ENCODE measurements at places on chromosomes 11 and 22. TPM values are rescaled to one million over a fixed set of nuclear protein-coding genes. Genes with fewer than 3 reads are reported as not detected.

Gene SCT
- 0.92 TPM for polyA plus RNA-seq

Gene GRIK4
- 0.97 TPM for polyA plus RNA-seq

Gene NXPE2
- polyA plus RNA-seq = 0.62 TPM

Gene SCGB2A2
- not detected for polyA plus RNA-seq

Gene APOL4
- 8.0 TPM for polyA plus RNA-seq

Gene SLC22A12
- 5.6 TPM for polyA plus RNA-seq

Gene SAAL1
- 21.9 TPM for polyA plus RNA-seq

Gene IGLL1
- 1.4 TPM for polyA plus RNA-seq

Gene MAJIN
- 1.5 TPM for polyA plus RNA-seq

Gene P4HA3
- 1.7 TPM for polyA plus RNA-seq

Gene KREMEN1
- polyA plus RNA-seq = 24.7 TPM

GRCh38 chr11:131683666-131684065 lies 313.3 kb downstream of the NTM start:
- no peak for DNase-seq

DNA sequence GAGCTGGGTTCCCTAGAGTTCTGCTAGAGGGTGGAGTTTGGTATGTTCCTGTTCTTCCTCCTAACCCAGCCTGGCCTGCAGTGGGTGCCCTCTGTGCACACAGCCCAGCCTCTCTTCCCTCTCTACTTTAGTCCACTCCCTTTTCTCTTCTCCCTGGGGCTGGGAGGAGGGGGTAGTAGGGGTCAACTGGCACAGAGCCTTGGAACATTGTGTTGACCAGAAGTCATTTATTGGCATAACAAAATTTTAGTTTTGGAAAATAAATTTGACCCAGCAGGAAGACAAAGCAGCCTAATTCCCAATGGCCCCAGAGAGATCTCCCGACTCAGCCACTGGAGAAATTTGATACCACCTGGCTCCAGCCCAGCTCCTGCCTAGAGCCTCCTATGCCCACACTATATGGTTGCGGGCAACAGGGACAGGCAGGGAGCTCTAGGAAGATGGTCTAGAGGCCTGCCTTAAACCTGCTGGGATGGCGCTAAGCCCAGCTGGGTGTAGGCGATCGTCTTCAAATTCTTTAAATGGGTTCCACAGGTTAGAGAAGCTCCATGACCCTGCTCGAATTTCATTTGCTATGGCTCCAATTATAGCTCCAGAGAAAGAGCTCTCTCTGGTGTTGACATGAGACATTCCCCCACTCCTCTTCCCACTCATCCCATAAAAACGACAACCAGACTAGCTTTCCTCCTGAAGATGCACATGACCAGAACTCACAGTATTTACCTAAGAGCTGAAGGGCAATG lies 9.9 kb downstream of the PCSK7 start:
- no peak for DNase-seq

DNA sequence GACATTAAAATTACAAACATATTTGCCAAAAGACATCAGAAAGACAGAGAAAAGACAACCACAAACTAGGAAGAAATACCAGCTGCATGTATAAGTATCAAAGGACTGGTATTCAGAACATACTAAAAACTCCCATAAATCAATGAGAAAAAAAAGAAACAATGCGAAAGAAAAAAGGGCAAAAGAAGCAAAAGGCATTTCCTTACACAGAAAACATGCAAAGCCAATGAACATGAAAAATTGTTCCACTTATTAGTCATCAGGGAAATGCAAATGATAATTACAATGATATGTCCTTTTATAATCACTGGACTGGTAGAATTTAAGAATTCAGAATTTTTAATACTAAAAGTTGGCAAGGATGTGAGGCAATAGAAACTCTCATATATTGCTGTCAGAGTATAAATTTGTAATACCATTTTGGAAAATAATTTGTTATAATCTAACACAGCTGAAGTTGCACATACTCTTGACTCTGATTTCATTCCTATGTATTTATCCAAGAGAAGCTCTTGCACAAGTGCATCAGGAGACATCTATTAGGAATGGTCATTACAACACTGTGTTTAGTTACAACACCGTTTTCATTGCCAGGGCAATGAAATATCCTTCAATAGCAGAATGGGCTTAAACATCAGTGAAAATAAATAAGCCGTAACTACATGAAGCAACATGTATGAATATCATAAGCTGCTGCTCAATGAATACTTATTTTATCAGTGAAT lies 279.7 kb downstream of the SWAP70 start:
- no peak for DNase-seq

- no peak for DNase-seq
Measured at GRCh38 chr11:69002570-69003231, 10.3 kb downstream of the MRGPRF start.

DNA sequence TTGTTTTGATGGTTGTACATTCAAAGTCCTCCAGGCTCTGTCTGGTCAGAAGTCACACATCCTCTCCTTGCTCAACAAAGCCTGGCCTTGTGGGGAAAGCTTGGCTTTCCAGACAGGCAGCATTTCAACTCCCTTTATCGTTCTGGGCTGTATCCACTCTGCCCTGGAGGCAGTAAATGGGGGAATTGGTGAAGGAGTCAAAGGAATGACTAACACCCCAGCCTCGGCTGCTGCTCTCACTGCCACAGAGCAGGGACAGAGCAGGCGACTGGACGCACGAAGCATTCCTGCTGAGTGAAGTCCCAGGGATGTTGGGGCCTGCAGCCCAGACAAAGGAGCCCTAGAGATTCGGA lies 52.8 kb downstream of the WNT11 start:
- DNase-seq = no peak

- no peak for DNase-seq
Measured at GRCh38 chr11:119375337-119376196, 5.9 kb downstream of the USP2 start.

- DNase-seq = no peak
Measured at GRCh38 chr11:64252003-64252872, 908 bp downstream of the PLCB3 start.

DNA sequence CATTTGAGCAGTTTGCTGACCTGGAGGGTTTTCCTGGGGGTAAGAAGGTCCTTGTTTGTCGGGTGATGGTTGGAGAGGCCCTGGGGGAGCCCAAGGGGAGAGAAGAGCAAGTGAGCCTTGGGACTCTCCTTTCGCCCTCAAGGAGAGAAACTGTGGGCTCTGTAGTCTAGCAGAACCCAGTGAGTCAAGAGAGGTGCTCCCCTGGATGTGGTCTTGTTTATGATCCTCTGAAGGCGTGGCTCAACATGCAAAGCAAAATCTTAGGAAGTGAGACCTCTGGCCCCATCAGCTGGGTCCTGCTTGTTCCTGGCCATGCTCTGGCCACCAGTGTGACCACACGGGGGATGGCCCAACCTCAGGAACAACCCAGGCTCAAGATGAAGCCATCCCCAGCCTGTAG lies 66.5 kb upstream of the ALX4 start:
- no peak for DNase-seq

GRCh38 chr22:32309585-32310251 lies 47.9 kb upstream of the RFPL3 start:
- no peak for DNase-seq

- DNase-seq = no peak
Measured at GRCh38 chr11:106684944-106685343, 333.3 kb downstream of the GUCY1A2 start.

- no peak for DNase-seq
Measured at GRCh38 chr22:39170825-39171622, 18.5 kb upstream of the CBX7 start.

- no peak for DNase-seq
Measured at GRCh38 chr22:36611241-36611976, 82.4 kb upstream of the EIF3D start.

- no peak for DNase-seq
Measured at GRCh38 chr11:122248131-122248530, 132.1 kb upstream of the BLID start.

DNA sequence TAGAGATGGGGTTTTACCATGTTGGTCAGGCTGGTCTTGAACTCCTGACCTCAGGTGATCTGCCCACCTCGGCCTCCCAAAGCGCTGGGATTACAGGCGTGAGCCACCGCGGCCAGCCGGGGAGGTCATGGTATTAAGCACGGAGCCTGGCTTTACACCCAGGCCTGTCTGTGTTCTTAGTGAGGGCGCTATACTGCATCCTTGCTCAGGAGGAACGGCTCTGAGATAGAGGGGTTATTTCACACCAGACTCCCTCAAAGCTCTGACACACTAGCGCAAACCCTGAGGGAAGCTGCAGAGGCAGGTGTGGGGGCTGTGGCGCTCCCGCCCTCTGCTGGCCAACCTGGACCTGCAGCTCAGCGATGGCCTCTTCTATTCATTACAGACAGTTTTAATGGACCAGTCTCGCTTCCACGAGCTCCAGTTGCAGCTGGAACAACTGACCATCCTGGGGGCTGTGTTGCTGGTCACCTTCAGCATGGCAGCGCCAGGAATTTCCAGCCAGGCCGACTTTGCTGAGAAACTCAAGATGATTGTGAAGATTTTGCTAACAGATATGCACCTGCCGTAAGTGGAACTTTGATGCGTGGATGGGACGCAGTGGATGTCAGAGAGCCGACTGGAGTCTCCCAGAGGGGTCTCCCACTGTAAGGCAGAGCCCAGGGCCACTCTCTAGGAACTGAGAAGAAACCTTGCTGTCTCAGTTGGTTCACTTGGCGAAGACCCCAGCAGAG lies 26.2 kb downstream of the TCP11L1 start:
- peak; percentile 21 for DNase-seq

- no peak for DNase-seq
Measured at GRCh38 chr11:67372321-67372992, 941 bp downstream of the CLCF1 start.

DNA sequence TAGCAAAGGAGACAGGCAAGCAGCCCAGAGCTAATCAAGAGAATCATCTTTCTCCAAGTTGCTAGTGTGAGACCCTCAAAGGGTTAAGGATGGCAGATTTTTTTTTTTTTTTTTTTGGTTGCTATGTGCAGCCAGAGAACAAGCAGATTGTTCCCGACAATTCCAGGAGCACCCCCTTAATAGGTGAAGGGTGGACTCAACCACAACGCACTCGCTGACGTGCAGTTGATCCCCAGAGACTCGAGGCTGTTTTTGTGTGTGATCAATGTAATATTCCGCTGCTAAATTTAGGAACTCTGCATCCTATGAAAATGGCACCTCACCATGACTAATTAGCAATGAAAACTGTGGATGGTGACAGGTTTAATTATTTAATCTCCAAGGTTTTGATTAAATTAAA lies 789.0 kb downstream of the KCNA4 start:
- DNase-seq = no peak

- DNase-seq = peak; percentile 75
Measured at GRCh38 chr22:24592851-24593558, at the start of gene LRRC75B. Gene LRRC75B, minus strand, starts transcription at chr22:24593073. Its CDS starts 34 bp downstream, at chr22:24593039.

DNA sequence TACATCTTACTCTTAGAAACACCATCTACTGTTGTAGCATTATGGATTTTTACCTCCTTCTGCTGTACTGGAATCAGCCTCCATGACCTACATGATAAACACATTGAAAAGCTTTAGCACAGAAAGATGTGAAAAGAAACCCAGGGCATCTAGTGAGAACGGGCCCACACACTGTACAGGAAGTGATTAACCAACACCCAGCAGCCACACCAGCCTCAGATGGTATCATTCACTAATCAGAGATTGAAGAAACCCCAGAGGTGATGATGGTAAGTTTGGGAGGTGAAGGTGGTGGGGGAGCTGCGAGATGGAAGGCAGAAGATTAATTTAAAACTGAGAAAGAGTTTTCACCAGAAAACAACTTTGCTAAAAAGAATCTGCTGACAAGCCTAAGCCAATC lies 46.1 kb downstream of the RASSF10 start:
- no peak for DNase-seq

- no peak for DNase-seq
Measured at GRCh38 chr11:75477614-75477935, 44.6 kb upstream of the KLHL35 start.

GRCh38 chr11:8706673-8707432 lies 24.3 kb downstream of the RPL27A start:
- DNase-seq = no peak

- DNase-seq = no peak
Measured at GRCh38 chr11:69348414-69349235, 54.7 kb downstream of the MYEOV start.

DNA sequence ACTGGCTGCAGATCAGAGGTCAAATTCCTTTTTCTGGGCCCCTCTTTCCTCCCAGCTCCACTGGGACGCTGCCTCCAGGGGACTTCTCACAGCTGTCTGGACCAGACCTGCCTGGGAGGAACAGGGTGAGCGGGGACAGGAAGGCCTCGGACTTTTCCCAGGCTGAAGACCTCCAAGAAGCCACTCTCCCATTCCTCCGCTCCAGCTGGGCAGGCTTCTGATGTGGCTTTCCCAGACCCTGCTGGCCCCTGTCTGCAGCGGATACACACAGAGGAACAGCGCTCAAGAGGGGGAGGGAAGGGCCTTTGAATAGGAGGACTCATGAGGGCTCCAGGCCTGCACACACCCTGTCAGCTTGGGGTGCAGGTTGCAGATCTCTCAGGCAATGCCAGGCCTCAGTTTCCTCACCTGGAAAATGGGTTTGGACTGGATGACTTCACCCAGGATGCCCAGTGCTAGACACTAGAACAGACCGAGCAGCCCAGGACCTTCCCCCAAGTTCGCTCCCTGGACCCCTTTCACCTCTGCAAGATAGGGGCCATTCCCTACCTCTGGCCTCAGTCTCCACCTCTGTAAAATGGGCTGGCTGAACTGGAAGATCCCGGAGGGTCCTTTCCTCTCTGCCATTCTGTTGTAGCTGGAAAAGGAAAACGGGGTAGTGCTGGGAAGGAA lies 36.6 kb downstream of the MB start:
- DNase-seq = no peak

DNA sequence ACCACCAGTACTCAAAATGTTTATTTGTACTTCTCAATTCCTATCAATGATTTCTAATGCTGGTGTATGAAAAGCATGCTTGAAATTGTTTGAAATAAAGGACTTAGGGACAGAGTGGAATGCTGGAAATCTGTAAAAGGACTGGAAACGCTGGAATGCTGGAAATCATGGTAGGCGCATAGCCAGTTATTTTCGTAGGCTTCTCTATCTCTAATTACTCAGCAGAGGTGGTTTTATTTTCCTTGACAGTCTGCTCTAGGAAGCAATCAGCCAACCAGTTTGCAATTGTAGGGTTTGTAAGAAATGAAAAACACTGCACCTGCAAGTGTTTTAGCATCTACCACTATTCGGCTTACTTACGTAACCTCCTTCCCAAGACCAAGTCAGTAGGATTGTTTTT lies 788 bp downstream of the LIN7C start:
- DNase-seq = no peak
